Esophagus squamous epithelium (tissue), 5 donors: ENCODE measurements at places on chromosomes 2 and 18. TPM values are rescaled to one million over a fixed set of nuclear protein-coding genes. Genes with fewer than 3 reads are reported as not detected.

GRCh38 chr2:139992078-139992477 lies 1211.9 kb upstream of the NXPH2 start:
- DNase-seq: no peak
- H3K4me1 ChIP-seq: no peaks in the 10 kb centered on the region

- H3K36me3 ChIP-seq: no peaks in the 10 kb centered on the region
- H3K27ac ChIP-seq: no peak overlapping the region
- H3K4me1 ChIP-seq: no peaks in the 10 kb centered on the region
Observed at GRCh38 chr2:115036818-115037217, 594.4 kb downstream of the DPP10 start.

Gene PTPRN
- total RNA-seq: not detected

Gene TOGARAM2
- total RNA-seq: 0.48 TPM

Gene MSTN
- not detected for total RNA-seq

Gene SPHKAP
- not detected for total RNA-seq
